Cortex of kidney (tissue), 1 donor: ENCODE measurements at places on chromosomes 6 and 20.

DNA sequence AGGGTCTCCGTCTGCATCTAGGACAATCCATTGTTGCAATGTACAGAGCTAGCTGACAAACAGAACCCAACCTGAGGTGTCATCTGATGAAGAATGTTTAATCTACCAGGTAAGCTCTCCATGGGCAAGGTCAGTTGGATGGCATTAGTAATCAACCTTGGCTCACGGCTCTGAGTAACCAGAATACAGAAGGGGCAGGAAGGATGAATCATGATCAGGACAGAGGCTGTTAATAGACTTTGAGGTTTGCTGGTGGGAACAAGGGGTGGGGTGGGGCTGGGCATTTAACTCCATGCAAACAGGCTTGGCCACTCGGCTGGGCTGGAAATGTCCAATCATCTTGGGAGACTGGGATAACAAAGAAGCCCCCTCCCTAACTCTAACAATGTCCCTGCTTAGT, 77.1 kb upstream of the MRPS10 start:
- no peak for DNase-seq

GRCh38 chr20:43942667-43943285, 28.1 kb downstream of the TOX2 start:
- DNase-seq, result no peak

DNA sequence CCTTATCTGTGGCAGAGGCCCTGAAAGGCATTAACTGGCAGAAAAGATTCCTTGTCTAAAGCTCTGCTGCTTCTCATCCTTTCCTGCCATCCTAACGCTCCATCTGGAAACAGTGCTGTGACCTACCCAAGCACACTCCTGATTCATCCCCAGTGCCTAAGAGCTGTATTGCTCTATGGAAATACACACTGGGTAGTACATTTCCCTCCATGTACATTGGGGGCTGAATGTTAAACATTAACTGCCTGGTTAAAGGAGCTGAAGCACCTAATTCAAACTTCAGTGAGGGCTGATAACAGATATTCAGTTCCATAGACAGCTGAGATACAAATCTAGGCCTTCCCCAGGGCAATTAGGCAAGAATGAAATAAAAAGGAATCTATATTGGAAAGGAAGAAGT, 36.7 kb upstream of the GMPR start:
- DNase-seq, result no peak

- DNase-seq, result no peak
Measured at GRCh38 chr6:71619836-71620235, 266.5 kb upstream of the RIMS1 start.
